NCI-H2171 (cell line): ENCODE measurements at places on chromosomes 16 and 17.

DNA sequence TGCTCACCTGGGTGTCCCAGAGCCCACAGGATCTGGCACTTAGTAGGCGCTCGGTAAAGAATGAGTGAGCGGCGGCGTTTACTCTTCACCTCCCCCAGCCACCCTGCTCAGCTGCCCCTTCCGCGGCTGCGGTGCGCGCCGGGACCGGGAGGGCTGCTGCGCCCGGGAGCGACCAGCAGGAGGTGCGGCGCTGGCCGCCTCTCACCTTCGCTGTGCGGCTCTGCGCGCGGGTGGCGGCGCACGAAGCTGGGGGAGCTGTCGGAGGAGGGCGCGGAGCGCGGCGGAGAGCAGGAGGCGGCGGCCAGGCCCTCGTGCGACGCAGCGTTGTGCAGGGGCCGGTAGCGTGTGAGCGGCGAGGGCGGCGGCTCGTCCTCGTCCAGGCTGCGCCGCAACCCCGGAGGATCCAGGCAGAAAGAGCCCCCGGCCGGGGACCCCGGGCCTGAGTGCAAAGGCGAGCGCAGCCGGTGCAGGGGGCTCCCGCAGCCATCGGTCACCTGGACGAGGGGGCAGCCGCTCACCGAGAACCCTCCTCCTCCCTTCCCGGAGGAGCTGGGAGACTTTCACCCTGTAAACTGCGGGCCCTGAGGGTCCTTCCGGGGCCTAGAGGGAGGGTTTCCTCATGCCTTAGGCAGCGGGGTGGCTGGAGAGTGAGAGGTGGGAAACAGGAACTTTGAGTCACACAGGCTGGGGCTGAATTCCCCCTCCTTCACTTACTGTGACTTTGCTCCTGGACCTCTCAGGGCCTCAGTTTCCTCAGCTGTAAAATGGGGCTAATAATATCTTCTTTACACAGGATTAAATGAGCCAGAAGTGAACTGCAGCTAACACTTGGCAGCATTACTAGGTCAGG is 12.5 kb downstream of the SAMD14 start:
- DNase-seq, result no peak

DNA sequence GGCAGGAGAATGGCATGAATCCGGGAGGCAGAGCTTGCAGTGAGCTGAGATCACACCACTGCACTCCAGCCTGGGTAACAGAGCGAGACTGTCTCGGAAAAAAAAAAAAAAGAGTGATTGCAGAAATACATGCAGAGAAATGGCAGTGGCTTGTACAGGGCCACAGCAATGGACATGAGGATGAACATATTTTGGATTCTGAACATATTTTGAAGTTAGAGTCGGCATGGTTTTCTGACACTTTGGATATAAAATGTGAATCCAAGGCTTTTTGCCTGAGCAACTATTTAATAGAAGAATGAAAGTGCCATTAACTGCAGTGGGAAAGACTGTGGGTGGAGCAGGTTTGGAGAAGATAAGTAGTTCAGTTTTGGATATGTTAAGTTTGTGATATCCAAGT is 35.8 kb downstream of the CPD start:
- no peak for DNase-seq

GRCh38 chr16:63578791-63579190 is 1542.6 kb upstream of the CDH8 start:
- DNase-seq, result no peak

DNA sequence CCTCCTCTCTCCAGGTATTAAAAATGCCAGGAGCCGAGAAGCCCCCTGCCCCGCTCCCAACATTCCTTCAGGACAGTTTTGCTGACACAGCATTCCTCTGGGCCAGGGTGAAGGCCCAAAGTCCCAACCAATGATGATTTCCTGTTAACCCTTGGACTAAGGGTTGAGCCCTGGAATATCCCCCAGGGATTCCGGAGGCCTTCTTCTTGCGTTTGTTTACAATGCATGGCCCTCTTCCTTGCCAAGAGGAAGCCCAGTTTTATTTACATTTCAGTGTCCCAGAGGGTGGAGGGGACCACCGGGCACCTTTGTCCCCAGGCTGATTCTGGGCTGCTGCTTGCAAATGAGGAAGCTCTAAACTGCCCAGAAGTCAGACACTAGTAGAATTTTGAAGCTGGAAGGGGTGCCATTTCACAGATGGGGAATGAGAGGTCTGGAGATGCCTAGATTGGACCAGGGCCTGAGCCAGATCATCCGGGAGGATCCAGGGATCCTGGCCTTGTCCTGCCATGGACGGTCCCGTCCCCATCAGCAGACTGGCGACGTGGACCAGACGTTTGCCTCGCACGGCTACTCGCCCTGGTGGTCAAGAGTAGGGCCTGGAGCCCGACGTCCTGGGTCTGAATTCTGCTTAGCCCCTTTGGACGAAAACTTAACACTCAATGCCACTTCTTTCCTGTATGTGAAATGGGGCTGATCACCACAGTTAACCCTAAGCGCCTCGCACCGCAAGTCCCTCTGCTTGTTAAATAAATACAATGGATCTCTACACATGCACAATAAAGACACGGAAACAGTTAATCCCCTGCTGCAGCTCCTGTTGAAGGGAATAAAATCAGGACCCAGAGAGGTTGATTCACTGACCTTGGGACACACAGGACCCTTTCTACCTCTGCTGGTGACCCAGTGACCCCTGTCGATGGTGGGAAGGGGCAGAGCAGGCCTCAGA is 55.6 kb upstream of the CIBAR2 start:
- DNase-seq, result no peak

DNA sequence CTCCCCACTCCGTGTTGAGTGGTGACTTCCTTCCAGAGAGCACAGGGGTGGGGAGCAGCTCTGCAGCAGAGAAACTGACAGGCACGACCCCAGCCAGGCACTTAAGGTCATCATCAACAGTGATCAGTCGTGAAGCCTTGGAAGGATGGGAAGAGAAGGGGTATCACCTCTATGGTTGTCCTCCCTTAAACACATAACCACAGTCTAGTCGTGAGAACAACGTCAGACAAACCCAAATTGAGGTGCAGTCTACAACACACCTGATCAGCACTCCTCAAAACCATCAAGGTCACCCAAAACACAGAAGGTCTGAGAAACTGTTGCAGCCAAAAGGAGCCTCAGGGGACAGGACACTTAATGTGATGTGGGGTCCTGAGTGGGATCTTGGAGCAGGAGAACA is 68.3 kb downstream of the MPRIP start:
- DNase-seq, result no peak

GRCh38 chr16:69340095-69340644 is 598 bp downstream of the NIP7 start:
- no peak for DNase-seq

DNA sequence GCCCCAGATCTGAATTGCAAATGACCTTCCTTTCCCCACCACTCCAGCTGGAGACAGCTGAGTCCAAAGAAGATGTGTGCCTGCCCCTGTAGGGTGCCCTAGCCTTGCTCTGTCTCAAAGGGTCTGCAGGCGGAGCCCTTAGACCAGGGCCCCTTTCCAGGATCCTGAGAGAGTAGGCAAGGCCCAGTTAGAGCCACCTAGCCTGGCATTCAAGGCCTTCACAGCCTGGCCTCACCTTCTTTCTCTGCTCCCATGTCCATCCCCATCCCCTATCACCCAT is 66.6 kb upstream of the LHX1 start:
- no peak for DNase-seq

- DNase-seq, result peak; percentile 87
Observed at GRCh38 chr17:29148790-29149430, 31.3 kb downstream of the MYO18A start.

GRCh38 chr16:28891964-28892890 is 13.9 kb downstream of the ATP2A1 start:
- no peak for DNase-seq

DNA sequence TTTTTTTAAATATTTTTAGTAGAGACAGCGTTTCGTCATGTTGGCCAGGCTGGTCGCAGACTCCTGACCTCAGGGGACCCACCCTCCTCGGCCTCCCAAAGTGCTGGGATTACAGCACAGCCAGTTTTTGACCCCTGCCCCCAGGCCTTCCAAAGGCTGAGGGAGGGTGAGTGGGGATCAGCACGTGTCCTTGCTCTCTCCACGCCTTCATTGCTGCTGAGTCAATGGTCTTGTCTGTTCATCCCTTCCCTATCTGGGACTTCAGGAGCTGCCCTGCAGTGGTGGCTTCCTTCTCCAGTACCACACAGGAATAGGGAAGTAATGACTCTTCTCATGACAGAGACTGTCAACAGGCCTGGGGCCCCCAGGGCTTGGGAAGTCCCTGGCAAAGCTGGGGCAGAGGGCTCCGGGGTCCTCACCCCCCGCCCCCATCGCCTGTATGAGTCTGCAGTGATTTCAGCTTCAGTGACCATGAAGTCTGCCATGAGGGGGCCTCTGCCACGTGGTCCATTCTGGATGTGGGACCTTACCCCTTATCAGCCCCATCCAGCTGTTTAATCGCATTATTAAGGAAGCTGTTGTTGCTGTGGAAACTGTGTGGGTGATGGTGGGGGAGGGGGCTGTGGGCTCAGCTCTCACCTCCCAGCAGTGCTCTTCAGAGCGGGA is 6.1 kb downstream of the ABCC3 start:
- DNase-seq, result no peak

DNA sequence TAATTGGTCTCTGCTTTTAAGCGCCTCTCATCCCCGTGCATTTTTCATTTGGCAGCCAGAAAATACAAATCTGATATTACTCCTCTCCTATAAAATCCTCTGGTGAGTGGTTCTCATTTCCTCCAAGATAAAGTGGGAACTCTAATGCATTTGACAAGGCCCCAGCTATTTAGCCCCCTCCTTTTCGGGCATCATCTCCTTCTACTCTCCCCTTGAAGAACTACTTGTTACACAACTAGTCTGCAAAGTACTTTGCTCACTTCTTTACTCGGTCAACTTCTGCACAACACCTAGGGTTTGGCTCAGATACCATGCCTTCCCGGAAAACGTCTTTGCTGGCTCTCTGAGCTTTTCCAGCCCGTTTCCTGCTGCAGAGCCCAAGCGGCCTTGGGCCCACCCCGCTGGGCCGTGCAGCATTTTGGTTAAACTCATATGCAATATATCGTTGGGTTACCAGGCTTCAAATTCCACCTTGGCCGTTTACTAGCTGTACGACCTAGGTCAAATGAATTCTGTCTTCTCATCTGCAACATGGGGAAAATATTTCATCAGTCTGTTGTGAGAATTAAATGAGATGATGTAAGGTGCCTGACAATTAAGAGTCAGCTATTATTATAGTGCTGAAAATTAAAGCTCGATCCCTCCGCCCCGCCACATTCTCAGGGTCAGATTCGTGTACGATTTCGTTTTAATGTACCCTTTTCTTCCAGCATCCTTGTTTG is 883 bp upstream of the TAF15 start:
- DNase-seq, result no peak

DNA sequence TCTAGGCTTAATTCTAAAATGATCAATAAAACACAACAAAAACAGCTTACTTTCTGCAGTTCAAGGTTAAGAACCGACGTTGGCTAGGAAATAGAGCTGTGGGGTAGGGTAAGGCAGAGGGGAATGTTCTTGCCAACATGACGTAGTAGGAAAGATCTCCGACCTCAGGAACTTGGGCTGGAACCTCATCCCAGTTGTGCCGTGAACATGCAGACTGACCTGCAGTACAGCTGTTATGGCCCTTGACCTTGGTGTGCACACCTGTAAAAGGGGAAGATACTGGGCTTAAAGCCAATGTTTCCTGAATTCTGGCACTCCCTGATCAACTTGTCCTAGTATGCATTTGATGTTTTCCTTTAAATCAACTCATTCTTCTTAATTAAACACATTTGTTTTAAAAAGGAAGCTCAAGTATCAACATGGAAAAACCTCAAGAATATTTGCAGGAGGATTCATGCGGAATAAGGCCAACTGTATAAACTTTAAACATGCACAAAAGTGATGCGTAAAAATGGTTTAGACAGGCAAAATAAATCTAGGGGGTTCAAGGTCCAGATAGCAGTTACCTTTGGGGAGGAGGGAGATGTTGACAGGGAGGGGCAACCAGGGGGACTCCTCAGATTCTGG is 14.2 kb upstream of the SLC6A2 start:
- DNase-seq, result no peak
